ENCODE measurements at places on chromosomes 7 and 10.

GRCh38 chr7:26334166-26334859 lies 42.7 kb downstream of the SNX10 start:
- no peak for ATAC-seq

- no peak for ATAC-seq
These were observed 25.5 kb upstream of the MPP7 start for GRCh38 chr10:28328346-28328745.

DNA sequence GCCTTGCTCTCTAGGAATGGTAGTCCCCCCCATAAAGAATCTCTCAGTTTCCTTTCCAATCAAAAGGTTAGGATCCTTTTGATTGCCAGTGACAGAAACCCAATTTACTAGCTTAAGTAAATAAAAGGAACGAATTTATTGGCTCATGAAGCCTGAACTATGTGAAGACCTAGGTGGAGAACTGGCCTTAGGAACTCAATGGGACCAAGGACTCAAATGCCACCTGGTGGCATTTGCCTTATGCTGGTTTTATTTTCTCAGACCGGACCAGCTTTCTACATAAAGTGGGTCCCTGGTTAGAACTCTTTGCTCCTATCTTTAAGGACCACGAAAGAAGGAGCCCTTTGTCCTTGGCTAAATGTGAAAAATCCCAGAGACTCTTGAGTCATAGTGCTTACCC lies 25.4 kb downstream of the CFTR start:
- no peak for ATAC-seq

DNA sequence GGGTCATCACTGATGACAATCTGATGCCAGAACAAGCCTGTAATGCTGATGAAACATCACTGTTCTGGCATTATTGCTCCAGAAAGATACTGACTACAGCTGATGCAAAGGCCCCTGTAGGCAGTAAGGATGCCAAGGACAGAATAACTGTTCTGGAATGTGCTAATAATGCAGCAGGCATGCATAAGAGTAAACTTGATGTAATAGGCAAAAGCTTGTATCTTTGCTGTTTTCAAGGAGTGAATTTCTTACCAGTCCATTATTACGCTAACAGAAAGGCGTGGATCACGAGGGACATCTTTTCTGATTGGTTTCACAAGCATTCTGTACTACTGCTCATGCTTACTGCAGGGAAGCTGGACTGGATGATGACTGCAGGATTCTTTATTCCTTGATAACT lies 18.7 kb downstream of the LCOR start:
- ATAC-seq = no peak

DNA sequence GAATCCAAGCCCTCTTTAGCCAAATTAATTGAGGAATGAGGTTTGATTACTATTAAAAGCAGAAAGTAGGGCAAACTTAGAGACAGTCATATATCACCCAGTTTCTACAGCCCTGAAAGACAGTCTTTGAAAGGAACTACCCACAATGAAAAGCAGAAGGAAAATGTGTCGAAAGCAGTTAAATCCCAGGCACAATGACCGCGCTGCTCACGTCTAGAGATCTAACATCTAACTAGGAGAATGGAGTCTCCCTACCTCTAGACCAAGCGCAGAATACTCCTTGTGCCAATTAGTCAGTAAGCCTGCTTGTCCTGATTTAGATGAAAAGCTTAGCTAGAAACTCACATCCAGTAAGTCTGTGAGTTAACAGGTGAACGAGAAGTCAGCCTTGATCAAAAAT lies 350.0 kb downstream of the FGFR2 start:
- no peak for ATAC-seq

DNA sequence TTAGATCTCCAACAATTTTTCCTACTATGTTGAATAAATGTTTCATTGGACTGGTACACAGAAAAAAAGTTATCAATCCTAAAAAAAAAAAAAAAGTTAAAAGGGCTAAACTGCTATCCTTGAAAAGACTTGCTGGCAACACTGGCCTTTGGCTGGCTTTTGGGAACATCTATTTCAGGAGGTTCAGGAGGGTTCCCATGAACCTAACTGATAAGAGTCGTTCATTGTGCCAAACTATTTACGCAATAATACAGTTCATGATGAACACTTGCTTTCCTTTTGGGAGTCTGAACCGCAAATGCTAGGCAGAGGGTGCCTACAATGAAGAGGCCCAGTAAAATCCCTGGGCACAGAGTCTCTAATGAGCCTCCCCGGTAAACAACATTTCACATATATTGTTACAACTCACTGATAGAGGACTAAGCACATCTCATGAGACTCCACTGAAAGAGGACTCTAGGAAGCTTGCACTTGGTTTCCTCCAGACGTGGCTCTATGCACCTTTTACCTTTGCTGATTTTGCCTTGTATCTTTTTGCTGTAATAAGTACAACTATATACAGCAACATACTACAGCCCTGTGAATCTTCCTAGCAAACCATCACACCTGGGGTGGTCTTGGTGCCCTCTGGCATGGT lies 45.0 kb downstream of the ZFAND4 start:
- ATAC-seq = no peak

GRCh38 chr10:70784471-70784870 lies 706 bp downstream of the TBATA start:
- peak; percentile 43 for ATAC-seq

- ATAC-seq = no peak
These were observed 27.3 kb upstream of the MACC1 start for GRCh38 chr7:20244334-20245120.

DNA sequence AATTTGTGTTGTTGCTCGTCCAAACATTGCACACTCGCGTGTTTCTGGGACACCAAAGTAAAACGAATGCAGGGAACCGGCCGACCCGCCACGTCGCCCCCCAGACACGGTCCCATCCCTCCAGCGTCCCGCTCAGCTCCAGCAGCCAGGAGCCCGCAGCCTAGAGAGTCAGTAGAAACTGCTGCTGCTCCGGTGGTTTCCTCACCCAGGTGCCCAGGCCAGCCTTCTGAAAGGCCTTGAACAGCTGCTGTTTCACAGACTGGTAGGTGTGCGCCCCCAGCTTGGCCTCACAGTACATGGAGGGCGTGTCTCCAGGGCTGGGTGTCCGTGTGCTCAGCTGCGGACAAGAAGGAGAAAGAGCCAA lies 126.8 kb downstream of the WDR37 start:
- no peak for ATAC-seq

DNA sequence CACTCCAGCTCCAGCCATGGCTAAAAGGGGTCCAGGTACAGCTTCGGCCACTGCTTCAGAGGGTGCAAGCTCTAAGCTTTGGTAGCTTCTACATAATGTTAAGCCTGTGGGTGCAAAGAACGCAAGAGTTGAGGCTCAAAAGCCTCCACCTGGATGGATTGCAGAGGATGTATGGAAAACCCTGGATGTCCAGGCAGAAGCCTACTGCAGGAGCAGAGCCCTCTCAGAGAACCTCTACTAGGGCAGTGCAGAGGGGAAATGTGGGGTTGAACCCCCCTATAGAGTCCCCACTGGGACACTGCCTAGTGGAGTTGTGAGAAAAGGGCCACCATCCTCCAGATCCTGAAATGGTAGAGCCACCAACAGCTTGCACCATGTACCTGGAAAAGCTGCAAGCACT lies 10.7 kb upstream of the RNF32 start:
- ATAC-seq = no peak

DNA sequence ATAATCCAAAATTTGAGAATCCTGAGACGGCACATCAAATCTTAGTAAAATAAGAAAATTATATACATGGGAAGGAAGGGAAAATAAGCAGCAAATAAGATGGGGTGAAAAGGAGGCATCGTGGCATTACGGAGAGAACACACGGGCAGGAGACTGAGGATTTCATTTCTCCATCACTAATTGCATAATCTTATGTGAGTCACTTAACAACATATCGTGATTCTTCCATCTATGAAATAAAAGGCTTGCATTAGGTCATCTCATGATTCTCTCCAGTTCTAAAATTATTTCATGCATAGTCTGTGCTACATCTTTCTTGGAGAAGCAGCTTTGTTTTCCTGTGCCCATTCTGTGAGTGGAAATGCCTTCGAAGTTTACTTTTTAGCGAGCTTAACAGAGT lies 288.7 kb downstream of the LRMDA start:
- no peak for ATAC-seq

DNA sequence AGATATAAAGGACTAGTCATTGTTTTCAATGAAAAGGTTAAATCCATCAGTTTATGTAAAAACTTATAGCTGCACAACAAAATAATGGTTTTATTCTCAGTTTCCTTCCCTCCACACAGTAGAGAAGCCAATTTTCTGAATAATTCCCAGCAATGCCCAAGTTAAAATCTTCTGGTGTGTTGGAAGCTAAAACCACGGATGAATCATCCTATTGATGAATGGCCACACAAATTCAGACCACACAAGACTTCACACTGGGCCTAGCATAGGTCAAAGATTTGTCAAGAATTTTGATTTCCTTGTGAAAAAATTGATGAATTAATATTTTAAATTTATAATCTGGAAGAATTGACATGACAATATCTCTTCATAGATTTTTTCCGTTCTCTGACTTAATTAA lies 617.6 kb downstream of the INHBA start:
- ATAC-seq = no peak

DNA sequence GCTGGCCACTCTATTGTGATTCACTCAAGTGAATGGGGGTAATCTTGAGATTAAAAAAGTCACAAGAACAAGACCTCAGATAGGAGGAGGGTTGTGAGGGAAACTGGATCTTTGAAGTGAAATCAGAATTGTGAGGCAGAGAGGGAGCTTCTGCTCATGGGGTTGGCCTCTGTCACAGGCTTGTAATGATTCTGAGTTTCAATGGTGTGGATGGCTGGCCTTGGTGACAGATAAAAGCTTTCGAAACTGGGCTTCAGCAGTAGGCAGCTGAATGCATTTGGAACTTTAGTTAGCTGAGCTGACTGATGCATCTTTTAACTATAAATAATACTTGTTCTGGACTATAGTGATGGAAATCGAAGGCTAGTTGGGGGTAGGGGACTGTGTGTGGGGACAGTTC lies 12.2 kb downstream of the TAS2R60 start:
- ATAC-seq = no peak

- no peak for ATAC-seq
These were observed 14.4 kb downstream of the CCDC6 start for GRCh38 chr10:59891936-59892335.

DNA sequence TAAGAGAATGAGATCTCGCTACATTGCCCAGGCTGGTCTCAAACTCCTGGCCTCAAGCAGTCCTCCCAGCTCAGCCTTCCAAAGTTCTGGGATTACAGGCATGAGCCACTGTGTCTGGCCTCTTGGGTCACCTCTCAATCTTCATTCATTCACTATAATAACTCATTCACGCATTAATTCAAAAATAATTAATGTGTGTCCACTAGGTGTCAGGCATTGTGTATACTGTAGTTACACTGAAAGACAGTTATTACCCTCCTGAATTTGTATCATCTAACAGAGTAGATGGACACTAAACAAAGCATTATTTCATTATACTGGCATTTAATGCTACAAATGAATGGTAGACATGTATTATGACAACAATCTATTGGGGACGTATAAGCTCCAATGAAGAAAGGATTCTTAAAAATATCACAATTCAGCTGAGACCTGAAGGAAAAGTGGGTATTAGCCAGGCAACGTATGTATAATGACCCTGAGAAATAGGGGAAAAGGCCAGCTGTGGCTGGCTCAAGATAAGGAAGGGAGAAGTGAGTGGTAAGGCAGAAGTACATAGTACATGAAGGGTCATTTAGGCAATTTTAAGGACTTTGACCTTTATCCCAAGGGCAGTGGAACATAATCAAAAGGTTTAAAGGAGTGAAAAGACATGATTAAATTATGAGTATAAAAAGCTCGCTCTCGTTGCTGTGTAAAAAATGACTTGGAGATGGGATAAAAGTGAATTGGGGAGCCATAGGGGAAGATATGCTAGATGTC lies 150.7 kb downstream of the BTAF1 start:
- no peak for ATAC-seq

GRCh38 chr10:24256619-24257107 lies 47.7 kb downstream of the KIAA1217 start:
- ATAC-seq = no peak

GRCh38 chr10:114427124-114427852 lies 23.0 kb upstream of the AFAP1L2 start:
- peak; percentile 4 for ATAC-seq

DNA sequence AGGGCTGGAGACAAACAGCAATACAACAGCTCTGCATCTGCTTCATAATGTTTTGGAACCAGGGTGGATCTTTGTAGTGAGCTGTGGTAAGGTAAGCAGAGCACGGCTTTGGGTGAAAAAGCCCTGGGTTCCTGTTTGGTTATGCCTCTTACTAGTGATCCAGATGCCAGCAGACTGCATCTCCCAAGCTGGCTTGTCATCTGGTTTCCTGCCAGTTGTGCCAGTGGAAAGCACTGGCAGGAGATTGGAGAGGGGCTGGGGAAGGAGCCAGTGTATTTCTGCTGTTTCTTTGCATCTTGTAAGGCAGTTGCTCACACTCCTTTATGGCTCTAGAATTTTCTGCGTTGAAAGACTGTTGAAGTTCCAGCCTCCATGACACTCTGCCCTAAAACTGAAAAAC lies 137.6 kb downstream of the TSPAN12 start:
- ATAC-seq = no peak

DNA sequence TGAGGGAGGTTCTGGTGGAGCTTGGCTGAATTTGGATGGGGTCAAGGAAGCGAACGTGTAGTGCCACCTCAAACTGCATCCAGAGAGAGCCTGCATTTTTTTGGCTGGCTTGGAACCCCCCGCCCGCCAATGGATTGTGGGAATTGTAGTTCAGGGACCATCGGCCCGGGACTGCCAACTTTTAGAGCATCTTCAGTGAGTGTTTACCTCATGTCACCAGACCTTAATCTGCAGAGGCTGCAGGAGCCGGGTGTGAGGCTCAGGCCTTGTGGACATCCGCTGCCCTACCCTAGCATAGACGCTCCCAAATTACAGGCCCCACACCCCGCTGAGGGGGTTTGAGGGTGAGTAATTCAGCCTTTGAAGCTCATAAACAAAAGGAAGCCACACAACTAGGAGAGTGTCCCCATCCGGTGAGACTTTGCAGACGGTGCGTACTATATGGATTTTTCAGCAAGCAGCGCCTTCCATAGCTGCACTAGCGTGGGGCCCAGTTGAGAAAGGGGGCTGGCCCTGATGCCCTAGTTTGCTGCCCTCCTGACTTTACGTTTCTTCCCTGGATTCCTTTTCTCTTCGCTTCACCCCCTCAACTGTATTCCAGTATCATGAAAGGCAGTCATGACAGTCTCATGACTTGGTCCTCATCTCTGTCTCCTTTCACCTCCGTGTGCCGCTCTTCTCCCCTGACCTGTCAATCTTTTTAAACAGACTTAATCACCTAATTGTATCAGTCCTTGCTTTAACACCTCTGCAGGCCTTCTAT lies 717 bp downstream of the CNPY4 start:
- ATAC-seq = peak; percentile 33

DNA sequence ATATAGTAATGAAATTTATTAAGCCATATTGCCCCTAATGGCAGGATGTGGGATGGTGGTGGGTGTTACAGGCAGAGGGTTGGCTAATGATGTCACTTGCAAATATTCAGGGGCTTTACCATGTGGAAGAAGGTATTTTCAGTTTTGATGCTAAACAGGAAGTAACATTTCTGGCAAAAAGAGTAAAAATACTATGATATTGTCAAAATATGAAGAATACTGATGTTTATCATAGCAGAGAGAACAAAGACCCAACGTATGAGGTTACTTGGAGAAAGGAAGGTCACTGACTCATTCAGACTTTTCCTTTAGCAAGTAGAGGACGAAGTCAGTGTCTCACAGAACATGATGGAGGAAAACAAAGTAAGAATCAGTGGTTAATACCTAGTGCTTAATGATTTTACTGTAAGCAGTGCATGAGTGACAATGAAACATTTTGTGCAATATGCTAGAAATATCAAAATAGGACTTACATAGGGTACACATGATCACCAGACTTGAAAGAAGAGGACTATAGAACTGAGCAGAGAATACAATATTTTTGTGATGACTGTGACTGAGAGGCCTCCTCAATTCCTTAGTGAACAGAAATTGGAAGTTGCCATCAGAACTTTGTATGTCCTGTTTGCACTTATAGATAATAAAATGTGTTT lies 89.7 kb upstream of the STEAP4 start:
- ATAC-seq = no peak

All from esophagus mucosa (tissue), 1 donor.